ENCODE measurements at places on chromosomes 13 and 19.

DNA sequence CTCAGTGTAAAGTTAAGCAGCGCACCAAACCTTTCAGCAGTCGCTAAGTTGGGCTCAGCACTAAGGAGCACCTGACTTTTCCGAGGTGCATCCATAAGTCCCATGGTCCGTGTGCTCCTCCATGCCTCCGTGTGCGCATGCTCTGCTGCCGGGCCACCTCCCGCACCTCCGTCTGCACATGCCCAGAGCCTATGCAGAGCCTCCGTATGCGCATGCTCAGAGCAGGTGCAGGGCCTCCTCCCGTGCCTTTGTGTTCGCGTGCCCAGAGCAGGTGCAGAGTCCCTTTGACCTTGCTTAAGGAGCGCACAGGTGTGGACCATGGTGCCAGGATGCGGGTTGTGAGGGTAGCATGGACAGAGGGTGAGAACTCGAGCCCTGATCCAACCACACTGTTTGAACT lies 46.0 kb downstream of the ATP11A start:
- no peak for DNase-seq

GRCh38 chr13:24511019-24511815 lies 1.4 kb downstream of the PARP4 start:
- peak; percentile 64 for DNase-seq

- DNase-seq: no peak
These were observed 1.2 kb downstream of the C5AR1 start for GRCh38 chr19:47310819-47311218.

- no peak for DNase-seq
These were observed 33.3 kb downstream of the BRD4 start for GRCh38 chr19:15298847-15299567.

- DNase-seq: no peak
These were observed 103.0 kb downstream of the KL start for GRCh38 chr13:33119022-33119781.

DNA sequence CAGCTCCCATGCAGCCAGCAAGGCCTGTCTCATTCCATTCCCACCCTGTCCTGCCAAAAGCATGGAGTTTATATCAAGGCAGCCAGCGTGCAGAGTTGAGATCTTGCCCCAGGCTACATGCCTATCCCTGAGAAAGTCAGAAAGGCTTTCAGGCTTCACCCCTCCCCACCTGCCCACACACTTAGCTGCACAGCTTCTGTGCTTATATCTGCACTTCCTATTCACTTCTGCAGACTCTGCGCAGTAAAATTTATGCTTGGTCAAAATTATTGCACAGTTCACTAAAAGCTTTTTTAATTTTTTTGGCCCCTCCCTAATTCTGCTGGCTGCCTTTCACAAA lies 12.5 kb upstream of the ZNF675 start:
- no peak for DNase-seq

GRCh38 chr19:19105365-19106055 lies 32.8 kb downstream of the TMEM161A start:
- DNase-seq: no peak

DNA sequence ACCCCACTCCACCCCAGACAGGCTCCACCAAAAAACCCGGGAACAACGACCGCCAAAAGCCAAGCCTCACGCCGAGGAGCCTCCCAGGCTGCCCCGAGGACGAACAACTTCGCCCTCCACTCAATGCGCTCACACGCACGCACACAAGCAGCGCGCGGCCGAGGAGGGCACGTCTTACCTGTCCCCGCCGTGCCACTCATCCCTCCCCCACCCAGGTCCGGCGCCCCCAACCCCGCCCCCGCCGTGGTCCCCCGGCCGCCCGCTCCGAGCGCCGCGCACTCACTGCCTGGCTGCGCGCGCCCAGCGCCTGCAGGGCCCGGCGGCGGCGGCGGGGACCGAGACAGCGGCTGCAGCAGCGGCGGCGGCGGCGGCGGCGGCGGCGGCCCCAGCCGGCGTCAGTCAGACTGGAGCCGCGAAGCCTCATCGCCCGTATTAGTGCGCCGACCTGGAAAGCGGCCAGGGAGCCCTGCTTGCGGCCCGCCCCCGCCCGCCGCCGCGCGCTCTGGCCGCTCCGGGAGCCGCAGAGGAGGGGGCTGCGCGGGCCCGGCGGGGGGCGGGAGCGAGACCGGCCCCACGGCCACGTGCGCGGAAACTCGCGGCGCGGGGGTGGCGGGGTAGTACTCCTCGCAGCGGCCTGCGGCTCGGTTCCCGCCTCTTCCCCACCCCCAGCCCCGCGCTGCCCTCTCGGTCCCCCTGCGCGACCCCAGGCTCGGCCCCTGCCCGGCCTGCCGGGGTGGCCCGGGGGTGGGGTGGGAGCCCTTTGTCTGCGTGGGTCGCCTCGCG lies at the start of gene SMAD9:
Gene SMAD9, minus strand, starts transcription at position 406 of the 783 bp plus-strand sequence. CDS start 40,549 bp downstream, outside the sequence.
- DNase-seq: peak; percentile 35

- no peak for DNase-seq
These were observed 485 bp downstream of the CRYL1 start for GRCh38 chr13:20525144-20525600.

DNA sequence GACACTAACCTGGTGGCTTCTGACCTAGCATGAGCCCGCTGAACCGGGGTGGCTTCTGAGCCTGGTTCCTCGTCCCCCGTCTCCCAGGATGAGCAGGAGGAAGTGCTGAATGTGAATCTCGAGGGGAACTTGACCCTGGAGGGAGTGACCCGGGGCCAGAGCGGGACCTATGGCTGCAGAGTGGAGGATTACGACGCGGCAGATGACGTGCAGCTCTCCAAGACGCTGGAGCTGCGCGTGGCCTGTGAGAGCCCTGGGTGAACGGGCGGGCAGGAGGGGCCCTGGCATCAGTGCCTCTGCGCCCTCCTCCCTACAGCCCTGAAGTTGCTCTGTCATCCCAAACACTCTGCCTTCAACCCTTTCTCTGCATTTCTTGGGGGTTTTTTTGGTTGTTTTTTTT lies 5.6 kb downstream of the BCAM start:
- DNase-seq: no peak

GRCh38 chr13:86741762-86742285 lies 929.3 kb upstream of the SLITRK5 start:
- no peak for DNase-seq

GRCh38 chr19:45564131-45564780 lies 20.3 kb downstream of the OPA3 start:
- DNase-seq: no peak

GRCh38 chr19:3058821-3059314 lies 3.4 kb downstream of the TLE5 start:
- DNase-seq: no peak

GRCh38 chr13:91295712-91296410 lies 51.6 kb upstream of the MIR17HG start:
- DNase-seq: no peak

All from skeletal muscle cell (primary cell).